ENCODE measurements at places on chromosomes 6 and 20.

DNA sequence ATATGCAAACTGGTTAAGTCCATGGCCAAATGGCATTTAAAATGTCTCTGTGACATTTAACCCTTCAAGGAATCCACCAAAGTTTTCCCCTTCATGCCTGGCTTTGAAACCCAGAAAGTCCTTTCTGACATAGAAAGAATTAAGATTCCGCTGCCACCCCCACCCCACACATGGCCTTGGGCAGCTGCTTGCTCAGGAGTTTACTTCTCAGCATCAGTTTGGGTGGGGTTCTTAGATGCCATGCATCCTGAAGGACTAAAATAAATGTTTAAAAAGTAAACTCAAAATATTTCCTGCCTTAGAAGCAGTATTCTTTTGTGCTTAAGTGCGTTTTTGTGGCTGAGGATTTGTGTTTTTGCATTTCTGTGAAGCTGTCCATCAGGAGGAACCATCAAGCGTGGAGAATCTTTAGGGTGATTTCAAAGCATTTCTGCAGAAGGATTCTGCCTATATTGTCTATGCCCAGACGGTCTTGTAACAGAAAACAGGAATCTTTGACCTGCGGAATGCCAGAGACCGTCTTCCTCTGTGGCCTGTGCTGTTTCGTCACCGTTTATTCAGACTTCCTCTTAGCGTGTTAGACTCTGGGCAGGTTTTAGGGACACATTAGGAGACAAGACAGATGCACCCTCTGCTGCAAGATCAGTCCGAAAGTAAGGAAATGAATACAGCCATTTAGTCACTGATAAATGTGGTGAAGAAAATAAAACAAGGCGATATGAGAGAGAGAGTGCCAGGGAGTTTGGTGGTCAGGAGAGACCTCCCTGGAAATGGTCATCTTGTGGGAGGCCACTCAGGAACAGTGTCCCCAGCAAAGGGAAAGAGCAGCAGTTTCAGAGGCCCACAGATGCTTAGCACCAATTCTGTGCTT, 6.2 kb downstream of the DUSP22 start:
- peak; percentile 45 for DNase-seq

DNA sequence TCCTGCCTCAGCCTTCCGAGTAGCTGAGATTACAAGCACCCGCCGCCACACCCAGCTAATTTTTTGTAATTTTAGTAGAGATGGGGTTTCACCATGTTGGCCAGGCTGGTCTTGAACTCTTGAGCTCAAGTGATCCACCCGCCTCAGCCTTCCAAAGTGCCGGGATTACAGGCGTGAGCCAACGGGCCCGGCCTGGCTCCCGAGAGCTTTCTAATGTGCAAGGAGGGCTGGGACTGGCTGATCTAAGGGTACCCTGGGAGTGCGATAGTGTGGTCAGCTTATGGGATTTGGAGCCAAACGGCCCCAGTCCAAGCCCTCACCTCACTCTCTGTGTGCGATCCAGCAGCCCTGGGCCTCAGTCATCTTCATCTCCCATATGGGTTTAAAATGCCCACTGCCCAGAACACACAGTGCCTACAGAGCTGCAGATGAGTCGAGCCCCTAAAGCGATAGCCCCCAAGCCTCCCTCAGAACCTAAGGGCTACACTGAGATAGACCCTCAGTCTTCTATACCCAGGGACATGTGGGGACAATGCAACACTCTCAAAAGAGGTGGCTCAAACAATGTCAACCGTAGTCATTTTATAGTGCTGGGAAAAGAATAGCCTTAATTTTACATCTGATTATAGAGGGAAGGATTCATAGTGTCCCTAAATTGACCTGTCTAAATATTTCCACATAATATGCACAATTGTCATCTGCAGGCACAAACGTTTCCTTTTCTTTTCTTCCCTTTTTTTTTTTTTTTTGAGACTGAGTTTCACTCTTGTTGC, 50.1 kb downstream of the SSR1 start:
- DNase-seq: no peak

DNA sequence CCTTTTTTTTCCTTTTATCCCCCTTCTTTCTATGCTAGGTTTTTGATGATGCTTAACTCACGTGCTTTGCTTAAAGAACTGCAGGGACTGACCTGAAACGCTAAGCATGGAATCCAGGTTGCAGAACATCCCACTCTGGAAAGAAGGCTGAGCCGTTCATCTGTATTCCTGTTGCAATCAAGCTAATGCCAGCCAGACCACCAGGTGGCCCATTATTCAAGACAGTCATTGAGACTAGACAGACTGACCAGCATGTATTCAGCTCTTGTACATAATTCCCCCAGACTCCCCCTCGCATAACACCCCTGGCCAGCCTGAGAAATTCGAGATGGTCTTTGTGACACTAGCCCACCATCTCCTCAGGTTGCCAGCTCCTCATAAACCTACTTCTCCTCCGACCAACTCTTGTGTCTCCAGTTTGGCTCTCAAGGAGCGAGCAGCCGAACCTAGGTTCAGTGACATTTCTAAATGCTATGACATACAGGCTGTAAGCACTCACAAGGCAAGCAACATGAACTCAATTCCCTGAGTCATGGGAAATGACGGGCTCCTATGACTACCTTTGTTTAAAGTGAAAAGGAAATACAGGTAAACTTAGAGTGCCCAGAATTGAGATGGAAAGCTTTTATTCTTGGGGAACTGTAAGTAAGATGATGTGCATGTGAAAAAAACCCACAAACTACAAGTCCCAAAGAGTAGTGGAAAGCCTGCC, 309.3 kb upstream of the CDYL start:
- no peak for DNase-seq

- no peak for DNase-seq
Observed at GRCh38 chr6:39707962-39708683, 17.1 kb downstream of the KIF6 start.

DNA sequence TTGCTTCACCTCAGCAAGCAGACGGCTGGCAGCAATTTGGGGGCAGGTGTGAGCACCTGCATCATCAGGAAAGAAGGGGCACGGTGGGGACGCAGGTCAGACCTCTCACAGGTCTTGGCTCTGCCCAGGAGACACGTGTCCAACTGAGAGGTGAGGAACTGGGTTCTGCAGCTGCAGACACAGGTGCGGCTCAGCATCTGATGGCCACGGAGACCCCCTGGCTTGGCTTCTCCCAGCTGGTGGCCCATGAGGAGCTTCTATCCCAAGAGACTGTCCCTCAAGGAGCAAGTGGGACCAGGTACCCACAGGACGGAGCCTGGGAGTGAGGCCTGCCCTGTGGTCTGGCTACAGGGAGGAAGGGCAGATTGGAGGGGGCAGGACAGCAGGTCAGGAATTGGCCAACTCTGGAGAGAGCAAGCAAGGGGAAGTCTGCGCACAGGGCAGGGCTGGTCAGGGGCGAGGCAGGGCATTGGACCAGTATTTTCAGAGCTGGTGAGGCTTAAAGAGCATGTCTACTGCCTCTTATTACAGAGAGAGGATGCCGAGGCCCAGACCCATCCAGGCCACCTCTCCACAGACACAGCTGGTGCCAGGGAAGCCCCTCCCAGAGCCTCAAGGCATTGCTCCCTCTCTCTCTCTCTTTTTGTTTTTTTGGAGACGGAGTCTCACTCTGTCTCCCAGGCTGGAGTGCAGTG, 4.2 kb downstream of the STMN3 start:
- DNase-seq: no peak

DNA sequence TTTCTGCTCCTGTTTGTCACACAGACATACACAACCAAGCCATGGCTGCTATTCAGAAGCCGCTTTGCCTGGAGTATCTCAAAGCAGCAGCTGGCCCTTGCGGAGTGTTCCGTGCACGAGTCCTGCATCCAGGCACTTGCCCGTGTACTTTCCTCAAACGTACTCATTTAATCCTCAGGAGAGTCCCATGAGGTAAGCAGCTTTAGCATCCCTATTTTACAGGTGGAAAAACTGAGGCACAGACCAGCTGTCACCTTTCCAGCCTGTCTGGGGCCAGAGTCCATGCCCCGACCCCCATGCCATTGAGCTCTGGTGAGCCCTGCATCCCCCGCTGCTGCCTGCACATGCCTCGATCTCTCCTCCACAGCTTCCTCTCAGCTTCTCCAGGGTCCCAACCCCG, 130.0 kb downstream of the ERMARD start:
- no peak for DNase-seq

DNA sequence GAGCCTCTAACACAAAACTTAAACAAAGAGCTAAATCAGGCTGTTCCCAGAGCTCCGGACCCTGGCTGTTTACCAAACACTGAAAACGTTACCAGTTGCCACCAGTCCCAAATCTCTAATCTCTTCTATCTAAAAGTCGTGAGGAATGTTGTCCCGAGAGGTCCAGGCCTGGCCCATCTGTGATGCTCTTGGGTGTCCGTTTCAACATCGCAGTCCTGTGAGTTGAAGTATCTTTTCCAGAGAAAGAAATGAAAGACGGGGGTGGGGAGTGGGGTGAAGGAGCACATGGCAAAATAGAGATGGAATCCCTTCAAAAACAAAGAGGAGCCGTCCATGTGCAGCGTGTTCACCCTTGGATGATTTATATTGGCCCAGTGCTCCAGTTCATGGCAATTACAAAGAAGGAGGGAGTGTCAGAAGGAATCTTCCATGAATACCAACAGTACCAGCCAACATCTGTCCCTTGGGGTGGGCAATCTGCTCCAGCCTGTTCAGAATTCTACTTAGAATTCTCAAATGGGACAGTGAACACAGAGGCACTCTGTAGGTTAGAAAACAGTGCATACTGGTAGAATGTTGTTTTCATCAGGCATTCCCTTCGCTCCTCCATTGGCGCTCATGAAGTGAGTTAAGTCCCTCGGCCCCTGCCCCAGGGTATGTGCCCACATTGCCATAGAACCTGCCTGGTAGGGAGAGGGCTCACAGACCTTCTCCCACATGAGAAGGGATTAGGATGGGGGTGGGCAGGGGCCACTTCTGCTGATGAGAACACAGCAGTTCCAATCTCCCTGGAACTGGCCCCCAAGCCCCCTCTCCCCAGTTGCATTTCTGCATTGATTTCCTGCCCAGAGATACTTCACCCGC, 112.1 kb downstream of the LY86 start:
- DNase-seq: no peak

- no peak for DNase-seq
Observed at GRCh38 chr6:107811591-107812218, 12.4 kb downstream of the SCML4 start.
